Activated CD4-positive, CD25-positive, alpha-beta regulatory T cell treated with anti-CD3 and anti-CD28 coated beads, Interleukin-2, amount 50 U/mL, for 72 hours (primary cell): ENCODE measurements at places on chromosomes 12 and 14.

DNA sequence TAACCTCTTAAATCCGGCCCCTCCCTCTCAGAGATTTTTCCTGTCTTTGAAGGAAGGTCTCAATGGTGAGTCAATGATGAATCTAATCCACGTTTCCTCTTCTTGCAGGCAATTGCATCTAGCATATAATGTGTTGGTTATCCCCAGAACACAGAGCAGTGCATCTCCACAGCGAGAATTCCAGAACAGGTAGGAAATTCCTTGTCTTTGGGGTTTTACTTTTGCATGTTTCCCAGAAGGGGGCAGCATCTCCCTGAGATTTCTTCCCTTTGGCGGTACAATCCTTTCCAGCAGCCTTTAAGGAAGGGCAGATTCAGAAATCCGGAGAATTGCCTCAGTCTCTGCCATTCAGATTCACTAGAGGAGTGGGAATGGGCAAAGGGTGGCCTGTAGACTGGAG, 128.0 kb downstream of the KCNA5 start:
- DNase-seq, result no peak

DNA sequence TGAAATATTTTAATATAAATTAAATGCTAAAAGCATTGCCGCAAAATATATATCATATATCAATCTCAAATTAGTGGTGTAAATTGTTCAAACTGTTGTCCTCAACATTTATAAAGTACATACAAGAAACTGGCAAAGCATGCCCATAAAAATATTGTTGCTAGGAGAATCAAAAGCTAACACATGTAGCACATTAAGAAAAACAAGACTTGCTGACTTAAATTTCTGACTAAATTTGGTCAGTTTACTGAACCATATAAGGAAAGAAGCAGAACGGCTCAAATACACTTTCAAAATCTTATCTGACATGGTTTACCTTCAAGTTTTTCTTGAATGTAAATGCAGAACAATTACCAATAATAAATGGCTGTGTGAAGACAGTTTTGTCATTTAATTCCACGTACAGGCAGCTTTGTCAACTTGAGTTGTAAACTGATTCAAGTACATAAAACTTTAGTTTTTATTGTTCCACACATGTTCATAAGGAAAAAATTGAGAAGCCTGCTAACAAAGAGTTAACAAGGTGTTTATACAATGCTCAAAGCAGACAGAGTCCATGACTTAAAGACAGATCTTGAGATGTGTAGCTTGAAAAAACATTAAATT, 50.4 kb downstream of the PPP1R12A start:
- no peak for DNase-seq

GRCh38 chr14:56276108-56276507, 157.9 kb downstream of the PELI2 start:
- no peak for DNase-seq

DNA sequence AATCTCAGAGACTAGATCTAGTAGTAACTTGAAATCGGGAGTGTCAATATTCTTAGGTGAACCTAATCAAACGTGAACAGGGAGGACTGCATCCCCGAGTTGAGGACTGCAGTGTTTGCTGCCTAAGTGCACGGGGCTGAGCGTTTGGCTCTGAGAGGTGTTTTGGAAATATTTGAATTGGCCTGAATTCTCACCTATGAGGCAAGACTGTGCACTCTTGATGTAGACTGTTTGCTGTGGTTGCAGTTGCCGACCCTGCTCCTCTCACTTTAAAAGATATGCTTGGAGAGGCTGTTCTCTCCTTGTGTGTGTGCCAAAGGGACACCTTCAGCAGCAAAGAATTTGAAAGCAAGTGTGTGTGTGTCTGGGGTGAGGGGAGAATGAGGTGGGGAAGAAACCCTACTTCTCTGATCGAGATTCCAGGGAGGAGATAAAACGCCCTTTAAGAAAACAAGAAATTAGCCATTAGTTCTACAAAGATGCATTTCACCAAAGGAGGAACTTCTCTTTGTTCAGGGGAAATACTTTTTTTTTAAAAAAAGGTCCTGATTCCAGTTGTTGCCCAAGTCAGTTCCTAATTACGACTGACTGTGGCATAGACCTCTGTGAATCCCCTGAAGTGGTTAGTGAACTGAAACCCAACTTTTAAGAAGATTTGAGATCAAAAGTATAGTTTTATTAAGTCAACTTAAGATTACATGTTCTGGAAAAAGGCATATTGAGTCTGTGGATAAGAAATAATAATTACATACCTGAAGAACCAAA, 106.6 kb downstream of the DYRK2 start:
- no peak for DNase-seq

GRCh38 chr12:50934371-50934851, 17.9 kb upstream of the HIGD1C start:
- no peak for DNase-seq

GRCh38 chr14:53814392-53814791, 142.2 kb downstream of the BMP4 start:
- DNase-seq, result no peak

DNA sequence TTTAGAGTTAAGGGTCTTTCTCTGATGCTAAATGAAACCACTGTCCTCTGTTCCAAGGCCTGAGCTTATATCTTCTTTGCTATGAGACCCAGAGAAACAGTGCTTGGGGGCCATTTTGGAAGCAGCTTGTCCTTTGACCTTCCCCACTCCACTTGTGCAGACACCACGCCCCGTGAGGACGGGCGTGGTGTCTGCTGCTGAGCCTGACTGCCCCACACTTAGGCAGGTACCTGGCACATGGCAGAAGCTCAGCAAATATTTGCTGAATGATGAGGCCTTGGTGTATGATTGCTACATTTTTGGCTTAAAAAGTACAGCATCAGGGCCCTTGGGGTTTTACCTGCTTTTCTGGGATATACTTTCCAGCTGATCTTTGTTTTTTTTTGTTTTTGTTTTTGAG, 69.9 kb downstream of the RASSF3 start:
- no peak for DNase-seq

GRCh38 chr12:47238669-47239114, 158.9 kb upstream of the AMIGO2 start:
- no peak for DNase-seq

GRCh38 chr12:49961111-49961922, at the start of gene AQP5:
AQP5 (plus strand) TSS chr12:49961872; CDS start chr12:49962018, 146 bp downstream.
- no peak for DNase-seq

DNA sequence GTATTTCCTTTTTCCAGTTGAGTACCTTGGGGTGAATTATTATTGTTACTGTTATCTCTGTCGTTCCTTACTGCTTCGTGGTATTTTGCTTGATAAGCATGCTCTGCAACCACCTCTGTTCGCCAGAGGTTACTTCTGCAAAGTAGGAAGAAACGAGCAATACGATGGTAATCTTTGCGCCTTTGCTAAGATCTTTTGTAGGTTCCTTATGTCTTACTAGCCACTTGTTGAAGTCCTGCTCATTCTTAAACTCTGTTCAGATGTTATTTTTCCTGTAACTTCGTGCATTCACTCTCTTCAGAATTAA, 729 bp upstream of the M6PR start:
- no peak for DNase-seq

DNA sequence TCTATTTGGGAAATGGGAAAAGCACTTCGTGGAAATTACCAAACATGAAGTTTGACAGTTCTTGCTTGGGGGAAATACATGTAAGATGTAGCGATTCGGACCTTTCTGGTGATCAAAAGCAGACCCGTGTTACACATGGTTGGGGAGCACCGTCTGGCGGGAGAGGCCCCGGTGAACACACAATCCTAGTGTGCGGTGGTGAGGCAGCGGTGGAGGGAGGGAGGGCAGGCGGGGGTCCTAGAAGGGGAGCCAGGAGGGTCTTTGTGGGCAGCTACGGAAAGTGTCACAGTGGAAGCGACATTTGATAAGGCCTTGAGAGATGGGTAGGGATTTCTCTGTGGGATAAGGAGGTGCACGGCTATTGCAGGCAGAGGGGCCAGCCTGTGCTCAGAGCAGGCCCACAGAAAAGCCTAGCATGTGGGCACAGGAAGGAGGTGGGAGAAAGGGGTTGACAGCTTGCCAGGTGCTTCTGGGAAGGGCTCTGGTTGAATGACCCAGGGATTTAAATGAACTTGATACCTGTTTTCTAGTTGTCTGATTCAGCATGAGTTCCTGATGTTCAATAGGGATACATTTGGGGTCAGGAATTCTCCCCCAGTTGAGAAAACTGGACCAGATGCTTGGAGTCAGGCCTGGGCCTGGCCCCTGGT, 7.2 kb downstream of the MVK start:
- DNase-seq, result no peak

DNA sequence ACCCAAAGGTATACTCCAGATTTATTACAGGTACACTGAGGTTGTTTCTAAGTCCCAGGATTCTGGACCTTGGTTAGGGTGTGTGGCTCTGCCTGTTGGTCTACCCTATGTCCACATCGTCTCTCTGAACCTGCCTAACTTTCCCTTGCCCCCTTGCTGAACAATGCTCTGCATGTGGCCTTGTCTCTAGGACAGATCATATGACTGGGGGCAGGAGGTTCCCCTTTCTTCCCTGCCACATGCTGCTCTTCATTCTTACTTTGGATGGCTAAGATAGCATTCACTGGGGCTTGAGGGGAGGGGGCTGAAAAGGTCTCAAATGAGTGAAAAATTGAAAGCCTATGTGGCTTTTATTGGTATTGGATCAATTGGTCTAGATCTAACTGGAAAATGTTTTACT, 49.2 kb downstream of the MBIP start:
- no peak for DNase-seq

DNA sequence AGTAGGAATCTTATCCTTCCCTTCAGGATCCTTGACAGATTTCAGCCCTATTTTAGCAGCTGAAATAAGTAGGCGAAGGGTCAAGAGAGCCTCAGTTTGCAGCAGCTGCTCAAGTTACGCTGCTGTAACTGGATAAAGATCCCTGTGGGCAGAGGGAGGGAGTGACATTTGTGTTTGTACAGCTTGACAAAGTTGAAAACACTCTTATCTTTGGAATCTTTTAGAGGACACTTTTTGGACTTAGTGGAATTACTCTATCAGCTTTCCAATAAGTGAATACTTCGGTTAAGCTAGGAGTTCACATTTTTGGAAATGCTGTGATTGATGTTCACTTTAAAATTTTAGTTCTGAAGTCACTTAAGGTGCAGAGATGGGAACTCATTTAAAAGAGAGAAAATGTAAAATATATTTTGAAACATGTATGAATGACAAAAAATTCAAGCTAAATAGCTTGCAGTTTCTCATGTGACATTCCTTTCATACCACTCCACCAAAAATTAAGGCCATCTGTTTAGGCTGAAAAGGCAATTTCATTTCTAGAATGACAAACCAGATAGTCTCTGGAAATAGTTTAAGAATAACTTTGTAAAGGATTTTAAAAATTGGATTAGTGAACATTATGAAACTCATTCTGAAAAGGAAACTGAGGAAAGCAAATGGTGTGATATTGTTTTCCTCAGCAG, 55.2 kb downstream of the SLC38A4 start:
- no peak for DNase-seq

GRCh38 chr12:34163443-34163842, 141.1 kb downstream of the ALG10 start:
- DNase-seq, result no peak

GRCh38 chr12:31491241-31491794, 99.6 kb downstream of the DENND5B start:
- DNase-seq, result no peak

DNA sequence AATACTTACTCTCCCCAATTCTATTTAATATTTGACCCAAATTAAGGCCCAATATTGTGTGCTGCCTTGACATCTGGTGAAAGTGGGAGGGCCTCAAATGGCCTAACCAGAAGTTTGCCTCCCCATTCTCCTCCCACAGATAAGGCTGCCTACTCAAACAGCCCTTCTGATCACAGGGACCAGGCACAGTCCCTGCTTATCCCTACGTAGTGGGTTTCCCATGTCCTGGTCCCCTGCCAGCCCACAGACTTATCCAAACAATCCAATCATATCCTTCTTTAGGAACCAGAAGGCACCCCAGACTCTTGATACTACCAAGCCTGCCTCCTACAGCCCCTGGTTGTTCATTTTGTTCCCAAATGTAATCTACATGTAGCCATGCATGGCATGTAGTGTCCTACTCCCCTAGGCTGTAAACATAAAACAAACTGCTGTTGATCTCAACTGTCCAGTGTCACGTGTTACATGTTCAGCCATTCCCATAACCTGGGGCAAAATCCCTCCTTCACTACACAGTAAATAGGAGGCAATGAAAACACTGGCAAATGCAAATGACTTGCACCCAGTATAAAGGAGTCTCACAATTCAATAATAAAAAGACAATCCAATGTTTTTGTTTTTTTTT, 49.3 kb downstream of the EEA1 start:
- DNase-seq, result no peak

GRCh38 chr14:104268295-104268694, 129.9 kb downstream of the KIF26A start:
- DNase-seq, result no peak
